ENCODE measurements at places on chromosomes 13 and 19.
A peak's percentile ranks its signal among the peaks of the same experiment; 100 is the strongest.

DNA sequence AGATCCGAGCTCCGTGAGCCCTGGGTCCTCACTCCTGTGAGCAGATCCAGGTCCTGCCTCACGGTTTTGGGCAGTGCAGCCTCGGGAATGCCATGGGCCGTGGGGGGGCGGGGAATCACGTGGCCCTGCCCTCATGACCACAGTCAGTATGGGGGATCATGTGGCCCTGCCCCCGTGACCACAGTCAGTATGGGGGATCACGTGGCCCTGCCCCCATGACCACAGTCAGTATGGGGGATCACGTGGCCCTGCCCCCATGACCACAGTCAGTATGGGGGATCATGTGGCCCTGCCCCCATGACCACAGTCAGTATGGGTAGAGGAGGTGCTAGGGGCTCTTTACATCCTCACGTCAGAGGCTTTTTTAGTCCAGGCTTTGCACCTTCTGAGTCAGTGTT is 64.3 kb upstream of the F7 start:
- no peak for DNase-seq

GRCh38 chr13:47503475-47503874 is 497.6 kb downstream of the SUCLA2 start:
- no peak for DNase-seq

- no peak for DNase-seq
Measured at GRCh38 chr19:57667228-57667627, 1.5 kb upstream of the ZSCAN4 start.

DNA sequence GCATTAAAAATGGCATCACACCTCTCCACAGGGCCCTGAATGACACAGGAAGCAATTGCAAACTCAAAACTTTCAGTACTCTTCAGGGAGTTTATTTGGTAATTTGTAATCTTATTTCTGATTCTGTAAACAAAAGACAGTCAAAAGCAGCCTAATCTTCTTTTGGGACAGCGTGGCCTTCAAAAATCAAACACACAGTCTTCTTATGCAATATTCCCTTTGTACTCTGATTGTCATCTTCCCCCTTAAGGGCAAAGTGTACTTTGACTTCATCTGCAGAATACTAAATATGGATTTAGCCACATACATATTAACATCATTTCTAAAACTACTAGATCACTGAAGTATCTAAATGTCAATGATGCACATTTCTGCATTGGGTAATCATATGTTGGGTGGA is 322.0 kb downstream of the MZT1 start:
- DNase-seq = no peak

GRCh38 chr13:23510979-23511735 is 59.1 kb upstream of the TNFRSF19 start:
- DNase-seq = no peak

- DNase-seq = no peak
Measured at GRCh38 chr13:51921790-51922740, 60.3 kb downstream of the CCDC70 start.

- no peak for DNase-seq
Measured at GRCh38 chr19:14059093-14059480, 2.8 kb downstream of the PALM3 start.

DNA sequence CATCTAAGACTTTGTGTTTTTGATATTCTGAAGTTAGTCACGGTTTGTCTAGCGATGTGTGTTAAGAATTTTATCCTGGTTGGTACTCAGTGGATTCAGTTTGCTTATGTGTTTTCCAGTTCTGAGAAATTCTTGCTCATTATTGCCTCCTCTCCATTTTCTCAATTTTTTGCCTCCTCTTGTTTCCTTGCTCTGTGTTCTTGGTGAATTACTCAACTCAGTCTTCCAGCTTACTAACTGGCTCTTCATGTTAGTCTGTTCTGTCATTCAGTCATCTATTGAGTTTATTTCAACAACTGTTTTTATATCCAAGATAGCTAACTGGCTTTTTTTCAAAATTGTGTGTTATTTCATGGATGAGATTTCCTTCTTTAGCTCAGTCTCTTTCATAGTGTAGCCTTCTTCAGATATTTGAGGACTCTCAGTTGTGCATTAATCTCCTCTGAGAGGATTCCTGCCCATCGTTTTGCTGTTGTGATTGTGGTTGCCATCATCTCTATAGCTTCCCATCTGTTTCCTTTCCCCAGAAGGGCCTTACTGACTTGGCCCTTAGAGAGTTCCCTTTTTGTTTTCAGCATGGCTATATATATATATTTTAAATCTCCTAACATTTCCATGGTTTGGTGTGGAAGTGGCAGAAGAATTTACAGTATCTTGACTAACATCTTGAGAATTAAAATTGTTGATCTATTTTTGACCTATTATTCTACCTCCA is 6.2 kb downstream of the SETDB2 start:
- no peak for DNase-seq

DNA sequence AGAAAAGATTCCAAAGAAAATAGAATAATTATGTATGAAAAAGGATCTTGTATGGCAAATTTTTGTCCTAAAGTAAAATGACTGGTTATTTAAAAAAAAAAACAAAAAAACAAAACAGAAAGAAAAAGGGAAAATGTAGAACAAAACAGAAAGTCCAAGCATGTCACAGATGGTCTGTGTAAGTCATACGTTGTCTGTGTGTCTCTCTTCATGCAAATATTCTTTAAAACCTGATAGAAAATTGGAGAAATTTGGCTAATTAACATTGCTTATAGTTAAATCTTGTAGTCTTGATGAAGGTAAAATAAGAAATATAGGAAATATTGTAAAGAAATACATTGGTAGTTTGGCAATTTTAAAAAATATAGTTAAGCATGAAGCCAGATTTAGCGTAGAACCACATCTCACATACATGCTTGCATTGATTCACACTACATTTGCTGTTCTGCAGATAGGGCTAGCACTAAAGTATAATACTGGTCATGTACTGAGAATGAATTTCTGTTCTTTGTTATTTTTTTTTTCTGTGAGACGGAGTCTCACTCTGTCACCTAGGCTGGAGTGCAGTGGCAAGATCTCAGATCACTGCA is 58.4 kb downstream of the SPRYD7 start:
- no peak for DNase-seq

- DNase-seq = no peak
Measured at GRCh38 chr13:46126056-46126455, 21.2 kb upstream of the CPB2 start.

DNA sequence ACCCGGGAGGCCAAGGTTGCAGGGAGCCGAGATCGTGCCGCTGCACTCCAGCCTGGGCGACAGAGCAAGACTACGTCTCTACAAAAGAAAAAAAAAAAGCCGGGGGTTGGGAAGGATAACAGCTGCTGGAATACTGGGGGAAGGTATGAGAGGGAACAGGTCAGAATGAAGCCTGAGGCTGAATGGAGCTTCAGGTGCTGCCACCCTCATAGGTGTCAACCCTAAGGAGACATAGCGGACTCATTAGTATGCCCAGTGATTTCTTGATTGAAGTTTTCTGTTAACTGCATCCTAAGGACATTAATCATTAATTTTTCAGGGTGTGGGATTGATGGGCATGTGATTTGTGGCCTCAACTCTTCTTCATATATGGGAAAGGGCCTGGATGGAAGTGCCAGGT is 6.0 kb downstream of the SMARCA4 start:
- DNase-seq = no peak

DNA sequence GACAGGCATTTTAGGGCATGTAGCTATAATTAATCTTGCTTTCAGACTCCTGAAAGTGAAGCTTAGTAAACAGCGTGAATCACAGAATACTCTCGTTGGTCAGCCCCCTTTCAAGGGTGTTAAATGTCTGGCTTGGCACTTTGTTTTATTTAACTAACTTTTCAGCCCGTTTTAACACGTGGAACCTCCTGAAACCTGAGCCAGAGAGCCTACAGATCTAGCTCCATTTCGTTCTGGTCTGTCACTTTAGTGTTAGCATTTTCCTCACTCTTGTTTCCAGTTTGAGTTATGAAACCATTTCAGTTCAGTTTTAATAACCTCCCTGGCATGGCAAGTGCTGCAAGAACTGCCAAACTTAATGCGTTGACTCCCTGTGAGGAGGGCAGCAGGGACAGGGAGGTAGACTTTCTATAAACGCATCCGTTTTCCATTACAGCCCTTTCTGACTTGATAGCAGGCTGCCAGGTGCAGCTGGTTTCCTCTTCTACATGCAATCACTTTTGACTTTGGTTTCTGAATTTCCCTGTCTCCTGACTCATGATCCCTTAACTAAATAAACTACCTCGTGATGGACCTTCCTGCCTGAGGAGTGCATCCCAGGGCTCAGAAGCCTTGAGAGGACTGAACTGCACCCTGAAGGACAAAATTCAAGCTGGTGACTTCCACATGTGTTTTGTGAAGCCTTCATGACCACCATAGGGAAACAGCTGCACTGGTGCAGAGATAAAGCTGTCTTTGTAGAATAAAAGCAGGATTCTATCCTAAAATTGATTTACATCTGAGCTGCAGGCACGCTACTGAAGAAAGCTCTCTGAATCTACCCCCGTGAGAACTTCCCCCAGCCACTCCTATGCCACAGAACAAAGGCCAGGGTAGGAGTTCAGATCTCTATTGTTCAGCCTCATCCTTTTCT is 192.6 kb downstream of the DLEU7 start:
- no peak for DNase-seq

DNA sequence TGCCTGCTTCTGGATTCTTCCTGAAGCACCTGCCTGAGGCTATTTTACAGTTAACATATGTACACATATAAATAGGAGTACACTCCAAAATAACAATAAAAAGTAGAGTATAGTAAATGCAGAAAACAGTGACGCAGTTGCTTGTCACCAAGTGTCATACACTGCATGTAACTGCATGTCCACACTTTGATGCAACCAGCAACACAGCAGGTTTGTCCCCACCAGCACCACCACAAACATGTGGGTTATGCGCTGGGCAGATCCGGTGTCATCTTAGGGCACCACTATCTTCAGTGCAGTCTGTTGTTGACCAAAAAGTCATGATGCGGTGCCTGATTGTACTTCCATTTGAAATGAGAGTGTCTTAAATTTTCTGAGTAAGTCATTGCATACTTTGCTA is 51.3 kb downstream of the COL4A2 start:
- no peak for DNase-seq

DNA sequence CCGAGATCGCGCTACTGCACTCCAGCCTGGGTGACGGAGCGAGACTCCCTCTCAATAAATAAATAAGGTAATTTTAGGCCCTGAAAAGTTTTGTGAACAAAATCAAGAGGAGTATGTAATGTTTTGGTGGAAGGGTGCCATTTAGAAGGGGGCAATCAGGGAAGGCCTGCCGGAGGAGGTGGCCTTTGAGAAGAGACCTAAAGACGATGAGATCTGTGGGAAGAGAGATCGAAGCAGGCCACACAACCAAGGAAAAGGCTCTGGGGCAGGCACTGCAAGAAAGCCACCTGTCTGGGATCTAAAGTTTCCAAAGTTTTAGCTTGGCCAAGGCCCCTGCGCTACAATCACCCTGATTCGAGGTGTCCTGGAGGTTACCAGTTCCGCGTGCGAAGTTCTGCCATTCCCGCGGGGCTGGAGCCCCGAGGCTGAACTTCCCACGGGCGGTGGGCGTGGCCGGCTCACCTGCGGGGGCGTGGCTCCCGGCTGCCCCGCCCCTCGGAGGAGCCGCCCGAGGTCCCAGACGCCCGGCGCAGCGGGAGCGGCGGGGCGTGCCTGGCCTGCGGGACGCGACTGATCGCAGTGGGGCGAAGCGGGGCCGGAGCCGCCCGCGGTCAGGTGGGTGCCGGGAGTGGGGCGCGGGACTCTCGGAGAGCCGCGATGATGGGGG is at the start of gene KLC3:
KLC3 (plus strand) TSS at position 519 of the 667 bp plus-strand sequence. CDS start 4,792 bp downstream, outside the sequence.
- DNase-seq = no peak

- no peak for DNase-seq
Measured at GRCh38 chr13:65112123-65112522, 2118.0 kb downstream of the PCDH9 start.

DNA sequence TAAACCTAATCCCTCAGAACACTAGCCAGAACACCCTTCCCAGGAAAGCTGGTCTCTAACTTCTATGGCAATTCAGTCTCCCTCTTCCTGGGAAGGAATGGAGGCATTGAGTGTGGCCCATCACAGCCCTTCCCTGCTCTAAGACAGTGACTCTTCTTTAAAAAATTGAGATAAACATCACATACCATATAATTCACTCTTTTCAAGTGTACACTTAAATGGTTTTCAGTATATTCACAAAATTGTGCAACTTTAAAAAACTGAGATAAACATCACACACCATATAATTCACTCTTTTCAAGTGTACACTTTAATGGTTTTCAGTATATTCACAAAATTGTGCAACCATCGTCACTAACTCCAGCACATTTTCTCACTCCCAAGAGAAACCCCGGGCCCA is 116.5 kb downstream of the MIPEP start:
- no peak for DNase-seq

DNA sequence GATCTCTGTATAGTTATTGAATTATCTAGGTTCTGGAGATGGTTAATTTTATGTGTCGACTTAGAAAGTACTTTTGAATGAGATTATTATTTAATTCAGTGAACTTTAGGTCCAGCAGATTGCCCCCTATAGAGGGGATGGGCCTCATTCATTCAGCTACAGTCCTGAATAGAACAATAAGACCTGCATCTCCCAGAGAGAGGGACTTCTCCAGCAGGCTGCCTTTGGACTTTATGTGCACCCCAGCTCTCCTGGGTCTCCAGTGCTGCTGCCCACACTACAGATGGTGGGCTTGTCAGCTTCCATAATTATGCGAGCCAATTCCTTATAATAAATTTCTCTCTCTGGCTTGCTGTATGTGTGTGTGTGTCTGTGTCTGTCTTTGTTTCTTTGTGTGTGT is 39.3 kb upstream of the KL start:
- DNase-seq = no peak

- no peak for DNase-seq
Measured at GRCh38 chr19:45931055-45931454, 16.5 kb upstream of the NANOS2 start.

GRCh38 chr13:101703838-101704237 is 251.4 kb downstream of the ITGBL1 start:
- no peak for DNase-seq

GRCh38 chr13:20782116-20782708 is 8.5 kb upstream of the EEF1AKMT1 start:
- no peak for DNase-seq

- no peak for DNase-seq
Measured at GRCh38 chr13:48978942-48979601, 3.4 kb downstream of the FNDC3A start.

DNA sequence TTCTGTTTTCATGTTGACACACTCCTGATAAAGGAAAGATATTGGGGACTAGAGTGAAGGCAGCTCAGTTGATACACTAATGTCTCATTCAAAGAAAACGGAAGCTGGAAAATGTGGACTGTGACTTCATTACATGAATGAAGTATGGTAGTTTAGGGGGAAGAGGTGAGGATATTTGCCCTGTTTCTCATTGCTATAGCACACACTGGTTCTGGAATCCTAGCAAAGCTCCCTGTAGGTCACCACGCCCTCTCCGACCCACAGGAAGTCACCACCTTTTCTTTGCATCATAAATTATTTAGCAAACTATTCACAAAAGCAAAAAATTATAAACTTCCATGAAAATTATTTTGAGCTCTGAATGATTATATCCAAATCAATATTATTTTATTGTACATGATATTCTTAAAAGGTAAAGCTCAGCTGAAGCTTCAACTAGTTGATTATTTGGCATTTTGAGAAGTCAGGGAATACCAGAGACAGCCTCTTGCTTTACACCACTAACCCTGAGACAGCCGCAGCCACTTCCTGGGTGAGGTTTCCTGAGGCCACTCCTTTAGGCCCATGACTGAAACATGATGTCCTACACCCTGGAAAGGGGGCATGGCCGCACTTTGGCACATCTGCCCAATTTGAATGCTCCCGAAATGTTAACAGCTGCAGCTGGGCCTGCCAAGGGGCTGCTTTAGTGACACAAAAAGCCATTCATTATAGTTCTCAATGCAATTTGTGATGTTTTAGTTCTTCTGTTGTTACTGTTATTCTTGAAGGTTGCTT is 50.0 kb upstream of the WDFY2 start:
- peak; percentile 81 for DNase-seq

GRCh38 chr13:25171517-25172302 is at the start of gene AMER2:
TSS of gene AMER2 (minus strand) at chr13:25172288. CDS start at chr13:25171619, 669 bp downstream.
- DNase-seq = no peak

Measured in cardiac septum (tissue), 1 donor.